ENCODE measurements at places on chromosomes 11 and 22.

DNA sequence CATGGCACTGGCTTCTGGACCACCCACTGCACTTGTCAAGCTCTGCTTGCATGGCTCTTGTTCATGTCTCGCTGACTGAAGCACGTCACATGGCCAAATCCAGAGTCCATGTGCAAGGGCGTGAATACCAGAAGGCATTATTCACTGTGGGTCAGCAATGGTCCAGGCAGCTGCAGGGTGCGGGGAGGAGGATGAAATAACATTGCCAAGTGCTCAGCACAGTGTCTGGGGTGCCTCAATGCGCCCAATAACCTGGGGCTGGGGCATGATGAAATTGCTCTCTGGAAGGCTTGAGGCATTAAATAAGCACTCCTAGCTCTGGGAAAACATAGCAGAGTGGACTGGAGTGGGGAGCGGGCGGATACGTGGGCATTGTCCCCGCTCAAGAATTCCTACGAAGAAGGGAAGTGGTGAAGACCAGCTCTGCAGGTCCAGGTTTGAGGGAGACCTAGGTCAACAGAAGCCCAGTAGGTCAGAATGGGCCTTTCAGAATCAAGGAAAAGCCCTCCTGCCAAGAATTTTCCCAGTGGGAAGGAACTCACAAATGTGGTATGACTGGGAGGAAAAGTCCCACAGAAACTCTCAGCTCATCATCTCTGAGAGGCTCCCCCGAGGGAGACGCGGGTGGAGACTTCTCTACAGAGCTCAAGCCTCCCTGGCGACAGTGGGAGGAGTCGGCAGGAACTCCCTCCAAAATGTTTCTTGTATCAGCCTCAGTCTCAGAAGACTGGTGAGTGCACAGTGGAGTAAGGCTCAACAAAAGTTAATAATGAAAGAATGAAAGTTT, 15.3 kb upstream of the ACCSL start:
- no peak for DNase-seq

GRCh38 chr11:68051191-68052136, 12.6 kb downstream of the TCIRG1 start:
- DNase-seq, result no peak

GRCh38 chr22:45861259-45861658, 115.7 kb downstream of the WNT7B start:
- DNase-seq, result no peak

DNA sequence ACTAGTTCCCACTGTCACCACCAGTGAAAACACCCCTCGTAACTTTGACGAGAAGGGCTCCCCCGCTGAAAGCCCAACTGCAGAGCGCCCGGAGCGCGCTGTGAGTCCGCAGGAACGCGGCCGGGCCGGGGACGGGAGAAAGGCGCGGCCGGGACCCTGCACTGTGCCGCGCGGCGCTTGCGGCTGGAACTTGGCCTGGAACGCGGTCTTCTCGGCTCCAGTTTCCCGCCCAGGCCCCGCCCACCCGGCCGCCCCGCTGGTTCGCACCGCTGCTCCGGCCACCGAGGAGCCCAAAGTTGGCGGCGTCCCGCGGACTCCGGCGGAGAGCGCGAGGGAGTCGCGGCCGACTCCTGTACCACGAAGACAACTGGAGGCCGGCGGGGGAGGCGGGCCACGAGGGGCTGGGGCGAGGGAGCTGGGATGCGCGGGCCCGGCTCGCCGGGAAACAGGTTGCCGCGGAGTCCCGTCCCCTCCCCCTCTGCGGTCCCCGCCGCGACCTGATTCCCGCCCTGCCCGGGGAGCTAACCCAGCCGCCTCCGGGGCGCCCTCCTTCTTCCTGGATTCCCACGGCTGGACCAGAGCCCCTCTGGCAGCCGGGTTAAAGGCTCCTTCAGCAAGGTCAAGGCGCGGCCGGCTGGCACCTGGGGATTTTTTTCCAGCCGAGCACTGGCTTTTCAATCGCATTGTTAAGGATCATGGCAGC, 3.4 kb downstream of the TENM4 start:
- DNase-seq, result no peak

DNA sequence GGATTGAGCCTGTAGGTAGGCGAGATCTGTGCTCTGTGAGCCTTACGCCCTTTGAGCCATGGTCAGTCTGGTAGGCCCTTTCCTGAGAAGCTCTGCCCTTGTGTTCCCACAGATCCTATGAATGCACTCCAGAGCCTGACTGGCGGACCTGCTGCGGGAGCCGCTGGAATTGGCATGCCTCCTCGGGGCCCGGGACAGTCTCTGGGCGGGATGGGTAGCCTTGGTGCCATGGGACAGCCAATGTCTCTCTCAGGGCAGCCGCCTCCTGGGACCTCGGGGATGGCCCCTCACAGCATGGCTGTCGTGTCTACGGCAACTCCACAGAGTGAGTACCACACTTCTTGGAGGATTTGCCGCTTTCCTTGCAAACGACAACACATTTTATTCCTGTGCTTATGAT, 47.4 kb downstream of the MED15 start:
- no peak for DNase-seq

GRCh38 chr11:6475936-6476335, 2.2 kb upstream of the TRIM3 start:
- DNase-seq, result no peak

DNA sequence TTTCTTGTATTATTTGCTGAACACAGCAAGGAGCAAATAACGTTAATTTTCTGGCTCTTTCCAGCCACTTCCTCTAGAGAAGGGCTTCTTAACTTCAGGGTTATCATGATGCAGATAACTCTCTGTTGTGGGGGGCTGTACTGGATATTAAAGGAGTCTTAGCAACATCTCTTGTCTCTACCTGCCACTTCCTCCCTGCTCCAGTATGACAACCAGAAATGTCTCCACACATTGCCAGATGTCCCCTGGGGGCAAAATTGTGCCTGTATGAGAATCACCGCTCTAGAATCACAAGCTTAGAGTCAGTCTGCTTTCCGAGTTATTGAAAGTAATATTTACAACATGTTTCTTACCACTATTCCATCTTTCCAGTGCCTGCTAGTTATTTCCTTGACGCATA, 6.8 kb downstream of the JRKL start:
- no peak for DNase-seq

DNA sequence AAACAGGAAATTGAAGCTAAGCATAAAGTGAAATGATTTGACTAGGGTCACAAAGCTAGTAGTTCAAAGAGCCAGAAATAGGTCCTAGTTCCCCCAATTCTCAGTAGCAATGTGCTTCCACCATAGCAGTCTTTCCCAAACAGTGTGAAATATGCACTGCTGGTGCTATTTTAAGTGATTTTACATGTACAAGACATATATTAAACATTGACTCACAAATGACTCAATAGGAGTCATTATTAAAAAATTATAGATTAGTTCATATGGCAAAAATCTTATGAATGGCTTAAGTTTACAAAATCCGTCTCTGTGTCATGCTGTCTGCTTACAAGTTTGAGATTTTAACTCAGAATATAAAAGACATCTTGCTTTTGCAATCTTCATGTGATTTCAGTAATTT, 21.4 kb downstream of the KIF18A start:
- no peak for DNase-seq

DNA sequence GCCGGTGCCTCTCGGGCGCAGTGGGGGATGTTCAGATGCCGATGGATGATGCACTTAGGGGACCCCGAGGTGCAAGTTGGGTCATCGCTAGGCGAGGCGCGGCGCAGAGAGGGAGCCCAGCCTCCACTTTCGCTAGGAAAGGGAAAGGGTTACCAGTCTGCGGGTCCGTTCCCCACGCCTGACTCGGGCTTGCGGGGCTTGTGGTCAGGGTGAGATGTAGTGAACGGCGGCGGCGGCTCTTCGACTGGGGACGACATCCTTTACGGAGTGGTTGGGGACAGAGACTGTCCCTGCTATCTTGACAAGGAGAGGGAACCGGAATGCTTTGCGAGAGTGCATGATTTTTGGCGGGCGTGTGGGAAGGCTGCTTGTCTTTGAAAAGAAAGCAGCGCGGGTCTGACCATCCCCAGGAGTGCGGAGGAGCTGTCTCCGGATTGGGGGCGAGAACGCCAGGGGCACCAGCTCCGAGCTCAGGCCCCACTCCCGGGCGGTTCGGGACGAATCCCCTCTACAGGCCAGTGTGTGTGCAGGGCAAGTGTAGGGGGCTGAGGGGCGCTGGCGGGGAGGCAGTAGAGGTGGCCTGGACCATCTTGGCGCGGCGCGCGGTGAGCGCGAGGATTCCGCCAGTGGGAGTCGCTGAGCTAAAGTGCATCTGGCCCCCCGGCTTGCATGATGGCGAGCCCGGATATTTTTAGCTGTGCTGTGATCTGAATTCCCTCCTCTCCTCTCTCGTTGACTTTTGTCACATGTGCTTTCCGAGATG, 1.1 kb downstream of the FAT3 start:
- no peak for DNase-seq

- no peak for DNase-seq
Measured at GRCh38 chr11:125346179-125346530, 149.9 kb downstream of the FEZ1 start.

- DNase-seq, result no peak
Measured at GRCh38 chr11:114928260-114928870, 250.0 kb downstream of the NXPE2 start.

DNA sequence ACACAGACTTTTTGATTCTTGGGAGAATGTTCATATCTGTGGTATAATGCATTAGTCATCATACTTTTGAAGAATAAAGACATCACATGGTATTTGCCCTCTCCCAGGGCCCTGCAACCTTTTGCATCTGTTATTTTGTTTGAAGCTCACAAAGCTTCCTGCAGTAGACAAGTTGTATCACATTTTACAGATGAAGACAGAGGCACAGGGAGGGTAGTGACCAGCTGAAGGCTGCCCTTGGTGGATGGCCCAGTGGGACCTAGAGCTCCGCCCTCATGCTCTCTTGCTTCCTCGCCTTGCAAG, 66.4 kb downstream of the UBASH3B start:
- no peak for DNase-seq

DNA sequence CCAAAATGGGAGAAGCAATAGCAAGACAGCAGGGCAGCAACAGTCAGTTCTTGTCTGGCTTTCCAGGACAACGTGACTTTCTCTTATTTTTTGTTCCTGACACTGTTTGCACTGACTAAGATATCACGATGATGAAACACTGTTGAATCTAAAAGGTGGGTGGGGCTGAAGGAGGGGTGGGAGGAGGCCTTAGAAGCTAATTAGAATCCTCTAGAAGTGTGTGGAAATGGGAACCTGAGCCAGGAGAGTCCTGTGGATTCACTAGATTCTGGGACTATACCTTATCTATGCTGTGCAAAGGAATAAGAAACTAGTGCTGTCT, 300.3 kb downstream of the ST3GAL4 start:
- no peak for DNase-seq

GRCh38 chr22:24067587-24068376, 56.7 kb downstream of the CABIN1 start:
- no peak for DNase-seq

DNA sequence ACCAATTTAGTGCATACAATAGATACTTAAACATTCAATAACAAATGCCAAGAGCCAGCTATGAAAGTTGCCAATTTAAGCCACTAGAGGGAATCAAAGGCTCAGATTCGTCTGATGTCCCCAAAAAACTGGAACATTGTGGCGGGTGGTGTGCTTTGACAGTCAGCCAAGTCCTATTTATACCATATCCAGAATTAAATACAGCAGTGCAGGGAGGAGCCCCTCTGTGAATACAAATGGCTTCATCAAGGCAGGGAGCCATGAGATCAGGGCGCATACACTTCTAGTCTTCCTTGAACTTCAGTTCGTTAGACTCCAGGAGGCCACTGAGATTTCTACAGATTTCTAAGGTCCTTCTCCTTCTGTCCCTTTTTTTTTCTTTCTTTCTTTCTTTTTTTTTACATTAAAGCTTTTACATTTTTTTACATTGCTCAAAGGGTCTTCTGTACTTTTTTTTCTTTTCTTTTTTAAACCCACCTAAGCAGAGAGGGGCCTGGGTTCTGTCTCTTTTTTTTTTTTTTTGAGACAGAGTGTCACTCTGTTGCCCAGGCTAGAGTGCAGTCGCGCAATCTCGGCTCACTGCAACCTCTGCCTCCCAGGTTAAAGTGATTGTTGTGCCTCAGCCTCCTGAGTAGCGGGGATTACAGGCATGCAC, 41.5 kb upstream of the HSPA8 start:
- DNase-seq, result no peak

DNA sequence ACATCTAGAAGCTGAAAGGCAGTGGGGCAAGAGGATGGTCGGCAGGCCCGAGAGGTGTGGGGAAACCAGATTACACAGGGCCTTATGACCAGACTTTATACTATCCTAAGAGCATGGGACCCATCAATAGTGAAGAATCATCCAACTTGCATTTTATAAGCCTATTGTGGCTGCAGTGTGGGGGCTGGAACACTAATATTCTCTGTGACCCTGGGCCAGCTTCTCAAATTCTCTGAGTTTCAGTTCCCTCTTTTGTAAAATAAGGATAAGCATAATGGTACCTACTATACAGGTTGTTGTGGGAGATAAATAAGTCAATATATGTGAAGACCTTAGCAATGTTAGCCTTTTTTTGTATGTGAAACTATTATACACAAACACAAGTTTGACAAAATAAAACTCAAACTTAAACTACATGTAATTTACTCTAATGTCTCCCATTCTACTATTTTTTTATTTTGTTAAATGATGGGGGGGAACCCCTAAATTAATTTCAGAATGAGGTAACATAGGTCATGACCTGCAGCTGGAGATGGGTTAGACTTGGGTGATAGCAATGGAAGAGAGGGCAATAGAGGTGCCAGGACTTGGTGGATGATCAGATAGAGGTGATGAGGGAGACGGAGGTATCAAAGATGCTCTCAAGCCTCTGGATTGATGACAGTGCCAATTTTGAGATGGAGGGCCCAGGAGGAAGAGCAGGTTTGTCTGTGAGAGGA, 30.1 kb downstream of the SMCO4 start:
- no peak for DNase-seq

DNA sequence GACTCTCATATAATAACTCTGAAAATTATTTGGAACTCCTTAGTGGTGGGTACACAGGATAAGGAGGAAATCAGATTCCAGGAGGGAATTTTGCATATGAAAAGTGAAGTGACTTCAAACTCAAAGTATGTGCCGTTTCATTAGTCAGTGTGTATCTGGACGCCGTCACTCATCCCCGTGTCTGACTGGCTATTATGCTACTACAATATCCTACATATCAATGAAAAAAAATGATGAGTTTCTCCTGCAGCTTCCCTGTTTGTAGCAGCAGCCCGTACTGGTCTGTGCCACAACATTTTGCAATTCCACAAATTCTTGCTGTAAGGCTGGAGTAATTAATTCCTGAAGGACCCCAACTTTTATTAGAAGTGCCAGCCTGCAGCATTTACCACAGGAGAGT, 16.5 kb downstream of the WT1 start:
- DNase-seq, result no peak

- no peak for DNase-seq
Measured at GRCh38 chr22:23187871-23188700, 7.8 kb downstream of the BCR start.

Measured in SIG-M5 (cell line).